ENCODE measurements at places on chromosomes 16 and 17.

- DNase-seq, result no peak
Measured at GRCh38 chr17:74212209-74212912, 1.0 kb upstream of the TTYH2 start.

- no peak for DNase-seq
Measured at GRCh38 chr16:88103581-88104188, 152.5 kb downstream of the BANP start.

- no peak for DNase-seq
Measured at GRCh38 chr17:79335456-79335855, 260.8 kb downstream of the ENGASE start.

- DNase-seq, result peak; percentile 35
Measured at GRCh38 chr17:76727745-76728456, 1.3 kb downstream of the METTL23 start.

- DNase-seq, result no peak
Measured at GRCh38 chr17:80356231-80356856, 58.6 kb upstream of the ENDOV start.

DNA sequence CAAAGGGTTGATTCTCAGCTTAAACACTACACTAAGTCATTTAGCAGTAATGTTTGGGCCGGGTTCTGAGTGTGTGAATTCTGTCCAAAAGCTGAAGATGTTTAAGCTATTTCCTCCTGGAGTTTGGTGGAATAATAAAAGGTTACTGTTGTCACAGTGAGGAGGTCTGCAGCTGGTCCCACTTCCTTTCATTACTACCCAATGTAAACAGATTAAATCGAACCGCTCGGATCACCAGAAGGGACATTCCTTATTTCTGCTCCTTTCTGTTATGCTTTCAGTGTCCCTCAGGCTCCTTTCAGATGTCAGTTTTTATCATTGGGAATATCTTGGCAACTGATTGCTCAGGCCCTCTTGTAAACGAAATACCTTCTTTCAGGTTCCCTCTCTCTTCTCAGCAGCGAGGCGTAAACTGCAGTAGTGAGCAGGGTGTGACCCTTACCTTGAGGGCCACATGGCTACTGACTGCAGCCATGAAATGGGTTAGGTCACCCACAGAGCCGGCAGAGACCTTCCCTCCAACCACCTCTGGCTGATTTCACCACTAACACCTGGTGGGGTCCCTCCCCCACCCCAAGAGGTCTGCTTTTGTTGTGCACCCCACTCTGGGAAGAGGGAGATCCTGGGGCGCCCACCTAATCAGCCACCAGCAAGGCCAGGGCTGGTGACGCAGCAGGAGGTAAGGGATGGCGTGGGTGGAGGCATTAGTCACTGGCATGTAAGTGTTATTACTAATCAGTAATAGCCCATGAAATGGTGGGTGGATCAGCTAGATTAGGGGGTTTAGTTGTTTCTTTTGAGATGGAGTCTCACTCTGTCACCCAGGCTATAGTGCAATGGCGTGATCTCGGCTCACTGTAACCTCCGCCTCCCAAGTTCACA, 117.6 kb downstream of the VPS53 start:
- peak; percentile 51 for DNase-seq

GRCh38 chr16:27193300-27193990, 9.9 kb upstream of the KDM8 start:
- DNase-seq, result no peak
